ENCODE measurements at places on chromosomes 6 and 20.
A peak's percentile ranks its signal among the peaks of the same experiment; 100 is the strongest.

DNA sequence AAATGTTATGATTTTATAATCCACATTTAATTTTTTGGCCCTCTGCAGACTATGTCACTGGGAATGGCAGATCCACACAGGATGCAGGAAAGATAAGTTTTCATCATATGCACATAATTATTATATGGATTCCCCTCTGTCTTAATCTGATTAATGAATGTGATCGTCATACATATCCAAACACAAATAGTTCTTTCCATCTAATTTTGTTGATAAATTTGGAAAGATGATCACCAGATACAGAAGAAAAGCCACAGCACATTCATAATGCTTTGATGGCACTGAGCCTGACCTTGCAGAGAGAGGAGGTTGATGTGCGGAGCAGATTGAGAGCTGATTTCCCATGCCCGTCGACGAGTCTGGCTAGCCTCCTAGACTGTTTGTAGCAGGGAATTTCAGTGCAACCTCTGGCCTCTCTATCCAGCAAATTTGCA lies 471.5 kb downstream of the EPM2A start:
- DNase-seq, result no peak

DNA sequence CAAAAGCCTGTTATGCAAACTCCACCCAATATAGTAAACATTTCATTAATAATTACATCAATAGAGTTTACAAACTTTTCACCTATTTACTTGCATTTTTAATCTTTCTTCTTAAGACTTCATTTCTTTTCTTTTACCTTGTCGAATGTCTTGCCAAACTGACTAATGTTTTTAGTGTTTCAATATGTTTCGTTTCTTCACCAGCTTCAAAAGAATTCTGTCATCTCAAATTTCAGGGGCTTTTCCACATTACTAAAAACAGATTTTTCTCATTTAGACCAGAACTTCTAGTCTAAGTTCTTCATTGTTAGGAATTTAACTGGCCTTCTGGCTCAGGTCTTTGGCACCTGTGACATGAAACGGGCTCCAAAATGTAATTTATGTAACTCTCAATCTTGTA lies 196.5 kb downstream of the ARHGAP18 start:
- no peak for DNase-seq

DNA sequence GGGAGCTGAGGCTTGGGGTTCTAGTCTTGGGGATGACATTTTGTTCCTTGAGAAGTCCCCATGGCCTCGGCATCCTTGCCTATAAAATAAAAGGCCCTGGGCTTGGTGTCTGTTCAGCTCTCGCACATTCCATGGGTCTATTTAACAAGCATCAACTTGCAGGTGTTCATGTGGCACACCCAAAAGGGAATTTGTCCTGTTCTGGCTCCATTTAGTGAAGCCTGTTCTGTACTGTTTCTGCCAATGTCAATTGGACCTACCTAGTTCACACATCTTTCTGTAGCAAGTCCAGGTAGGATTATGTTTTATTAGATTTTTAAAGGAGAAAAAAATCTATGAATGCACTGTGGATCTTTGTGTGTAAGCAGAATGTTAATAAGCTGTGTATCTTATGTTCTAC lies 262.0 kb downstream of the HIVEP2 start:
- DNase-seq, result no peak

- DNase-seq, result no peak
Observed at GRCh38 chr6:53770780-53771249, 24.0 kb upstream of the LRRC1 start.

DNA sequence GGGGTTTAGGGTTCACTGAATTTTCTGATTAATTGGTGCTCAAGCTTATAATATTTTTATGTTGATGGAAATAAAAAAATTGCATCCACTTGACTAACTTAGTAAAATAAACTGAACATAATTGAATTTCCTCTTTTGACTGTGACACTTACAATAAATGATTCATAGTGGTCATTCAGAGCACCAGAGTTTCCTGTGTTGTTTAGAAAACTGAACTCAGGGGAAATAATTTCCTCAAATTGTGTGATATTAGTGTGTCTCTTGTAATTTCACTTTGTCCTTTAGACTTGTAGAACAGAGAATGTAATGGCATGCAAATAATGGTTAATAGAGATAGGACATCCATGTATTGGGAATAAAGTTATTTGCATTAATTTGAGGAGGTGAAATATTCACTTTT lies 319.7 kb upstream of the MAN1A1 start:
- no peak for DNase-seq

GRCh38 chr6:3750317-3751076 lies 1.0 kb downstream of the PXDC1 start:
- DNase-seq, result peak; percentile 67

GRCh38 chr20:44212792-44213191 lies 2.2 kb upstream of the OSER1 start:
- no peak for DNase-seq

- DNase-seq, result no peak
Observed at GRCh38 chr6:126682440-126682839, 342.5 kb downstream of the CENPW start.

DNA sequence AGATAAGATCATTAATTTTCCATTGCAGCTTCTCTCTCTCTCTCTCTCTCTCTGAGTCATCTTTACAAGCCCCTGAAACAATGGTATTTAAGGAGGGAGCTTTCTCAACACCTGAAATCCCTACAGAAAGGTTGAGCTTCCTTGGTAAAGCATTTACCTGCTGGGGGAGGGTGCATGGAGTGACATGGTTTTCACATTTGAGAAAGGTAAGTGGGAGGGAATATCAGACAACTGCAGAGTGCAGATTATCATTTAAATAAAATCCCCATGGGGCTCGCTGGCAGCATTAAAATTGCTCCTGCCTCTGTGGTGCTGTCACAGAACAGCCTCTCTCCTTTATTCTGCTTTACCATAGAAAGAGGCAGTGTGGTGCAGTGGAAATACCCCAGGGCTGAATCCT lies 10.3 kb upstream of the PDYN start:
- no peak for DNase-seq

GRCh38 chr6:112839525-112839961 lies 492.4 kb downstream of the RFPL4B start:
- no peak for DNase-seq

- DNase-seq, result no peak
Observed at GRCh38 chr20:25051386-25052155, 6.4 kb downstream of the ACSS1 start.
